ENCODE measurements at places on chromosomes 3 and 15.

DNA sequence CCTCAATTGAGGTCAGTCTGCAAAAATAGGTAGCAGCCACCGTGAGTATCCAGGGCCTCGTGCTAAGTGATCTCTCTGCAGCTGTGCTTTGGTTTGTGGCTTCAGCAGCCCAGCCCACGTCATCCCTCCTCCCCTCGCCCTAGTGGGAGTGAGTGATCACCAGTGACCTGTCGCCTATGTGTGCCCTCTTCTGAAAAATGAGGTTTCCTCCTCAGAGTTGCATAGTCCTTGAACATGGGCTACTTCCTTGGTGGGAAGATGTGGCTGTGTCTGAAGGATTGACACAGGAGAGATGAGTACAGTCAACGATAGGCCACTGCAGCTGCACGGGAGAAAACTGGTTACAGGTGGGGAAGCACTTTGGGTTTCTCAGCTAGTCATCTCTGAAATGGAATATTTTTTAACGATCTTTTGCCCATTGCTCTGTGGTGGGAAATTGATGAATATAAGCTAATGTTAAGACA lies 144.8 kb upstream of the BHLHE40 start:
- DNase-seq: peak; percentile 74

GRCh38 chr3:4517643-4518311 lies 24.6 kb downstream of the ITPR1 start:
- DNase-seq: no peak

DNA sequence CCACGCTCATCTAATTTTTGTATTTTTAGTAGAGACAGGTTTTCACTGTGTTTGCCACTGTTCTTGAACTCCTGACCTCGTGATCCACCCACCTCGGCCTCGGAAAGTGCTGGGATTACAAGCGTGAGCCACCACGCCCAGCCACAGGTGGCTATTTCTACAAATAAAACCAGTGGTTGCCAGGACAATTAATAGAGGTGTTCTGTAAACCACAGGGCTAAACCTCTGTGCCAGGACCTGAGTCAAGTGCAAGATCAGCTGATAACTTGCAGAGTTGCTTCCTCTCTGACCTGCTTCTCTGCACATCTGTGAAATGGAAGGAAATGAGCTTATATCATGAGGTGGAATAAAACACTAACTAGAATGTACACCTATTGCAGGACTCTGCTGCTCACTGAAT lies 72.8 kb downstream of the CD200R1L start:
- no peak for DNase-seq

- no peak for DNase-seq
These were observed 40.5 kb downstream of the DPPA2 start for GRCh38 chr3:109275702-109276293.

GRCh38 chr3:21405671-21406667 lies 345.0 kb downstream of the ZNF385D start:
- no peak for DNase-seq

DNA sequence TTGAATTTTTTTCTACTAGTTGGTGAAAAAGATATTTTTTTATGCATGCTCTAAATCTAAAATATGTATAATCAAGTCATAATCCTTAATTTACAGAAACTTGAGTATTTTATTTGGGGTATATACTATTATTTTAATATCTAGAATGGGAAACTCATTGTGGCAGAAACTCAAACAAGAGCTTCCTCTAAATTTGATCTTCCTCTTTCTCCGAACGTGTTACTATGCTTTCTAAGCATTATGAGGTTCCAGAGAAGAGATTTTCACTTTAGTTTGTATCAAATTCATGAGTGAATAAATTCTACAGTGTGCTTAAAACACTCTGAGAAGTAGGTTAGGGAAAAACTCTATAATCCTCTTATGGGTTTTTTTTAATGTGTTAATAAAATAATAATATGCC lies 173.1 kb downstream of the POTEB3 start:
- no peak for DNase-seq

- DNase-seq: no peak
These were observed 273.0 kb upstream of the COL8A1 start for GRCh38 chr3:99365396-99365795.

GRCh38 chr3:127744875-127745274 lies 72.1 kb downstream of the ABTB1 start:
- DNase-seq: no peak

- no peak for DNase-seq
These were observed 7.0 kb upstream of the CPNE9 start for GRCh38 chr3:9696480-9697220.

DNA sequence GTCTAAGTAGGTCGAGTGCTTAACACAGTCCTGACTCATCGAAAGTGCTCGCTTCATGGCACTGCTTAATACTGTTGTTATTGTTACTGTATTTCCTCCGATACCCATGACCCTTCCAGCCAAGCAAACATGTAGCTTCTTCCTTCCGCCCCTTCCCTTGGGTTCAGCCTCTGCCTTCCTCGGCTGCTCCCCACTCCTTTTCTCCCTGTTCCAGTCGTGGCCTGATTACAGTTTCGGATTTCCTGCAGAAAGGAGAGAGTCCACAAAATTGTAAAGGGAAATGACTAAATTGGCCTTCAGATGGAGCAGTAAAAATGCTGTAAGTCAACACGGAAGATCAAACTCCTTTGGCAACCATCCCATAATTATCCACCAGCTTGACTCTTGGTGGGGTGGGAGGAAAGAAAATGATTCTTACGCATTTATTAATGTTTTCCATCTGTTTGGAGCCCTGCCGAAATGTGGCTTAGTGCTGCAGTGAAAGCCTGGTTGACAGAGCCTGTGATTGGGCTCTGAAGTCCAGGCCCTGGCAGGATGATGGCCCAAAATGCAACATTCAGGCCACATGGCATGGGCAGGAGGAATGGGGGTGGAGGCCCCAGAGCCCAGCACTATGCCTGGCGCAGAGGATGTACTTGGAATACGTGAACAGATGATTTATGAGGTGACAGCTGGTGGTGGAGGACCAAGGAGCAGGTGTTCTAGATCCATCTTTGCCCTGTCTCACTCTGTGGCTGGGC lies 37.6 kb downstream of the FAM3D start:
- DNase-seq: no peak

Measured in stimulated activated CD8-positive, alpha-beta memory T cell treated with anti-CD3 and anti-CD28 coated beads, Interleukin-7, amount 100 ng/mL, for 4 hours (primary cell).